Astrocyte of the cerebellum (primary cell): ENCODE measurements at places on chromosomes 1 and 21.

- DNase-seq = no peak
Observed at GRCh38 chr1:82972841-82973553, 1025.9 kb downstream of the TTLL7 start.

GRCh38 chr21:39197448-39198233 lies 14.4 kb upstream of the PSMG1 start:
- DNase-seq = no peak

GRCh38 chr21:28938726-28939125 lies 54.0 kb downstream of the LTN1 start:
- DNase-seq = no peak

GRCh38 chr1:210908257-210908656 lies 225.7 kb downstream of the KCNH1 start:
- no peak for DNase-seq

GRCh38 chr21:30605968-30606367 lies 5.1 kb downstream of the KRTAP22-1 start:
- DNase-seq = no peak

- no peak for DNase-seq
Observed at GRCh38 chr1:155507945-155508344, 54.7 kb downstream of the ASH1L start.

DNA sequence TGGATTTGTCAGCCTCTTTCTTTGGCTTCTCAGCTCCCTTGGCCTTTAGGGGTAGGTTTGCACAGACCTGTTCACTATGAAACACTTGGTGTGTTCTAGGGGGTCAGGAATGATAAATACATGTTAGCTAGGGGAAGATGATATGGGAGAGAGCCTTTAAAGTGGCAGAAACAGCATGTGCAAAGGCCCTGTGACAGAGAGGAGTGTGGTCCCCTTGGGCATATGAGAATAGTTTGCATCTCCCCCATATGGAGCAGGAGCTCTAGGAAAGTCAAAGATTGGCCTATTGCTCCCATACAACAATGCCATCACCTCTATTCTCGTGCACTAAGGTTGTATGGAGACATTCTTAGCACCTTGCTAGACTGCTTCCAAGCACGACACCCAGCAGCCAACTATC lies 10.7 kb upstream of the NTPCR start:
- no peak for DNase-seq

DNA sequence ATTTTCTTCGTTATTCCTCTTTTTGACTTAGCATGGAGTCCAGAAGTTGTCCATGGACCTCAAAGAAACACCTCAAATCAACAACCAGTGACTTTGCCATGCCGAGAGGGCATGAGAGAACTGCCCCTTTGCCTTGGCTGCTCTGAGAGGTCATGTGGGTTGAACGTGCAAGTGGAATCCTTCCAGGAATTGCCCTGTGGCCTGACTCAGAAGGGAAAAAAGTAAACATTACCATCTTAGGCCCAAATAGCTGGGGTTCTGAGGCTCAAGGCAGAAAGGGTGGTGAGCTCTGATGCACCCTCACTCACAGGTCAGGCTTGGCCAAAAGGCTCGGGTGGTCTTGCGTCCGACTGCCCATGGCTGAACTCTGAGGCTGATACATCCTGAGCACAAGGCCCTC lies 15.1 kb downstream of the STUM start:
- DNase-seq = no peak

DNA sequence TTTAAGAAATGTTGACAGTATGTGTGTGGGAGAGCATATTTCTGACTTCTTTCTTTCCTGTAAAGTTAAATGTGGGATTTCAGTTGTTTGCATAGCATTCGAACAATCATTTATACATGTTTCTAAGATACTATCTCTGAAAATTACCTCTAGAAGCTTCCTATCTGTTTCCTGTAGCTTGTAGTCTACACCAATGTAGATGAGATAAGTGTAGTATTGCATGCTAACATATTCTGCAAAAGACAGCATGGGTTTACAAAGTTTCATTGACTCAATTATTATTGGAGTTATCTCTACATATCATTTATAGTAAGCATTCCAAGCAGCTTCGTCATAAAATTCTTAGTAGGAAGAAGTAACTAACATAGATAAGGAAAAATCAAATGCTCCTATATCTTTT lies 98.9 kb upstream of the DPYD start:
- no peak for DNase-seq

DNA sequence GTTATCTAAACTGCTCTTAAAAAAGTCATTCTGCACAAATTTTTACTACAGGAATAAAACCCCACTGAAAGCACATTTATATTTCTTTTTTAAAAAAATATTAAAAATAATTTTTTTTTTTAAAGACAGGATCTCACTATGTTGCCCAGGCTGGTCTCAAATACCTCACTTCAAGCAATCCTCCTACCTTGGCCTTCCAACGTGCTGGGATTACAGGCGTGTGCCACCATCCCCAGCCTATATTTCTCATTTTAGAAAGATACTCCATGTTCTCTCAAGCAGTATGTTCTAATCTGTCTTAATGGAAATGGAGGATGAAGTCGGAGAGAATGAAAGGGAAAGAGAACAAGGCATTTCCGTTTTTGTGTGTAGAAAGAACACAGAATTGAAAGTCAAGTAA lies 17.1 kb downstream of the USP24 start:
- no peak for DNase-seq

- no peak for DNase-seq
Observed at GRCh38 chr21:45297869-45298268, 10.2 kb upstream of the POFUT2 start.

GRCh38 chr1:168220470-168220871 lies 5.3 kb upstream of the SFT2D2 start:
- DNase-seq = no peak

GRCh38 chr1:188988589-188988988 lies 1489.1 kb downstream of the BRINP3 start:
- DNase-seq = no peak
